ENCODE measurements at places on chromosomes 1 and 21.

DNA sequence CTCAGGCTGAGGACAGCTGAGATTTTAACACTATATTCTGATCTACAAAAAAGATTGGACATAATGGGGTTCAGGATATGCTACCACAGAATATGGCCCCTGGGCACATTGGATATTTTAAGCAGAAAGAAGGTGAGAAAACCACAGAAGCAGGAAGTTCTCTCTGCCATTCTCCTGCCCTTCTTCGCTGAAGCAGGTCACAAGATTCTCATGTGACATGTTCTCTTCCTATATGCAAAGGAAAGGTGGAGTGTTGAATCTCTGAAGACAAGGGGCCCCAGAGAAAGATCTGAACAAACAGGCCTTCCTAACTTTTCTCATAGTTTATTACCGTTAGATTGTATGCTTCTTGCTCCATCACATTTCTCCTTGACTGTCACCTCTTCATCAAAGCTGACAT lies 285.7 kb downstream of the S1PR1 start:
- no peak for DNase-seq

DNA sequence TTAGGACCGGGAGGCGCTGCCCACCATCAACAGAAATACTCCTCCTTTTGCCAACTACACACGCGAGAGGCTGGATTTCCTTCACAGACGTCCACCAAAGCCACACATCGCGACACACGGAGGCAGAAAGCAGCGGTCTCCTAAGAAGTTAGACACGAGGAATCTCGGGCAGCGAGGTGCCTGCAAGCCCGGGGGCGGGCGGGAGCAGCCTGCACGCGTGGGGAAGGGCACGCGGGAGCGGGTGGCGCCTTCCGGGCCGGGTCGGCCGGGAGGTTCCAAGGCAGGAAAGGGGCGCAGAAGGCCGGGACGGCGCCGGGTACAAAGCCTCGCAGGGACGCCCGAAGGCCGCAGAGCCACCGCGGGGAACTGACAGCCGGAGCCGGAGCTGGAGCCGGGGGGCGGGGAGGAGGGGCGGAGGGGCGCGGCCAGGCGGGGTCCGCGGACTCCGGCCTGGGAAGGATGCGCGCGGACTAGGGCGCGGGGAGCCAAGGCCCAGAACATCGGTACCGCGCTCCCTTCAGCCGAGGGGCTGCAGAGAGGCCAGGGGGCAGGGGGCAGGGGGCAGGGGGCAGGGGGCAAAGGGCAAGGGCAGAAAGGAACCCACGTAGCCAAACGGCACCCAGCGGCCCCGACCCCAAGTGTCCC lies 722 bp downstream of the NPHP4 start:
- DNase-seq: no peak

- no peak for DNase-seq
These were observed 177.8 kb downstream of the PTPRU start for GRCh38 chr1:29414086-29414485.

DNA sequence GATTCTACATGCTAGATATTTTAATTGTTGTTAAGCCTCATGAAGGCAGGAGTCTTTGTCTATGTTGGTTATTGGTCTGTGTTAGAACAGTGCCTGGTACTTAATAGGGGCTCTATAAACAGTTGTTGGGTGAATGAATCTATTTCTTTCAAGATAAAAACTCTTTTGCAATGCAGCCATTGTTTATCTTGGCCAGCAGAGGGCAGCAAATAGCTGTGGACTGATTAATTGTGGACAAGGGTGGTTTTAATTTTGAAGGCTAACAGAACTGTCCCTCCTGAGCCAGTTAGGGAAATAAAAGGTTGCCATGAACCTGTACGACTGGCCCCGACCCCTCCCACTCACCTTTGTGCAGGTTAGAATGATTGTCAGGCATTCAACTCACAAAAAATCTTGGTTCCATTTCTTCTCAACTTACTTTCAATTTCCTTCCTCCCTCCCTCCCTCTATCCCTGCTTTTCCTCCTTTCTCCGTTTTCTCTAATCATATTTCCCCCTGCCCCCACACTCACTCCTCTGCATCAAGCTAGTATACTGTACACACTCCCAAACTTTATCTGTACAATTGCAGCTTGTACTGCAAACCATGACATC lies 66.3 kb upstream of the DIRAS3 start:
- no peak for DNase-seq

- peak; percentile 59 for DNase-seq
These were observed 51.6 kb downstream of the PLPP3 start for GRCh38 chr1:56527548-56528302.

DNA sequence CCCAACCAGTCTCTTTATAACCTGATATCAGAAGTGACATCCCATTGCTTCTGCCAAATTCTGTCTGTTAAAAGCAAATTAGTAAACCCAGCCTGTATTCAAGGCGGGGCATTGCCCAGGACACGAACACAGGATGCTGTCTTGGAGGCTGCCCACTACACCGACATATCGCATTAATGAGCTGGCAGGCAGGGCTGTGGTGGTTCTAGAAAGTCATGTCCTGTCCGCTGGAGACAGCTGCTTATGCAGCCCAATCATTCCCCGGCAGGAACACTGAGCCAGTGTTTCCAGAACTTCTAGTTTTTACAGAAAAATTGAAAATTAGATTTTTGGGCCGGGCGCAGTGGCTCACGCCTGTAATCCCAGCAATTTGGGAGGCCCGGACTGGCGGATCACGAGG lies 19.3 kb downstream of the C1orf167 start:
- no peak for DNase-seq

- no peak for DNase-seq
These were observed 5.7 kb upstream of the ACBD6 start for GRCh38 chr1:180507795-180508724.

GRCh38 chr1:172431721-172432192 lies 11.3 kb downstream of the C1orf105 start:
- DNase-seq: no peak

- no peak for DNase-seq
These were observed 5.5 kb downstream of the C1QB start for GRCh38 chr1:22658385-22659163.

- no peak for DNase-seq
These were observed 70.5 kb upstream of the PGD start for GRCh38 chr1:10328180-10328963.

DNA sequence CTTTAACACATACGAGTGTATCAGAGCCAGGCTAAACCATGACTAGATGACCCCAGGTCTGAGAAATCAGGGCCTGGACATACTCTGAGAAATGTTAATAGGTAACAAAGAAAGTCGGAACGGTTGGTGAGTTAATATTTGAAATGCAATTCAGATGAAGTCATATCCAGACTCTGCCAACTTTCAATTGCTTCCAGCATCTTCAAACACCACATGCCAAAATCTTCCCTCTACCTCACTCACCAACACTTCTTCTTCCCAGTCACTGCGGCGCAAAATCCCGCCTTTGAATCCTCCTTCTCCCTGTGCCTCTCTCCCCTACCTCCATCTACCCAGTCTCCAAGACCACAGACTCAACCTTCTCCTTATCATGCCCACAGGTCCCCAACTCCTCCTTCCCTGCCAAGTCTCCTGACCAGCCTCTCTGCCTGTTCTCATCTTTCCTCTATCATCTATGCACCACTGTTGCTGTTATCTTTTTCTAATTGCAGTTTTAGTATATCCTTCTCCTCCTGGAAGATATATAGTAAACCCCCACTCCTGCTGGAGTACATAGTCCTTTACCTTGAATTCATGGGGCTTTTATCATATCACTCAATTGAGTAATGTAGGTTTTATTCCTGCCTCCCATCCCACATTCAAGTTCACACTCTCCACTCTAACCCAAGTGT lies 41.3 kb downstream of the ZBTB18 start:
- DNase-seq: peak; percentile 31

DNA sequence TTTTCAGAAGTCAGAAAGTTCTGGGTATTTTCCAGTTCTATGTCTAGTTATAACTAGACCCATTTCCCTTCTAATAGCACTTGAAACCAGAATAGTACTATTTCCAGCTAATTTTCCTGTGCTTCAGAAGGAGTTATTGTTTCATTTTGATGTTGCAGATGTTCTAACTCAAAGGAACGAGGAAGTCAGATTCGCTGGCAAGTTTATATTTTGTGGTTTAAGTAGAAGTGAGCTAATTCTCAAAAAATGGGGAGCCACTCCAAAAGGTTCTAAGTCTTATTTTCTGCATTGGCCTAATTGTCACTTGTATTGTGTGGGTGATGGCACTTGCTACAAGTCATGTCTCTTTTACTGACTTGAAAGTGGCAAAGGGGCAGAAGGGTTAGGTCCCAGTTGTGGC lies 18.1 kb downstream of the CCDC185 start:
- DNase-seq: no peak

DNA sequence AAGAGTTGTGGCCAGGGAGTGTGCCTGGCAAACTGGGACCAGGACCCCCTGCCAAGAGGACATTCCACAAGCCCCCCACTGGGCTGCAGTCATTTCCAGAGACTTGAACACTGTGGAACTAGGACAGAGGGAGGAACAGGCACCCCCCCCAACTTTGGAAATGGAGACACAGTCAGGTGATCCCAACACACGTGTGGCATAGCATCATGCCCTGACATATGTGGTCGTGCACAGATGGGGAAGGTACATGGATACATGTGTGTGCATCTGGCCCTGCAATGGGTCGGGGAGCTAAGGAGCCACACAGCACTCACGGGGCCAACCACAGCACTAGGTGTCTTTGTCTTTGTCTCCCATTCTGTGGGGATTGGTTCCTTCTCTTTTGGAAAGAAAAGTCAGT lies 6.6 kb upstream of the TFF3 start:
- DNase-seq: no peak

- DNase-seq: no peak
These were observed 416.1 kb downstream of the MRPL39 start for GRCh38 chr21:25191141-25191540.
